ENCODE measurements at places on chromosomes 5 and 9. TPM values are rescaled to one million over a fixed set of nuclear protein-coding genes. Genes with fewer than 3 reads are reported as not detected.

DNA sequence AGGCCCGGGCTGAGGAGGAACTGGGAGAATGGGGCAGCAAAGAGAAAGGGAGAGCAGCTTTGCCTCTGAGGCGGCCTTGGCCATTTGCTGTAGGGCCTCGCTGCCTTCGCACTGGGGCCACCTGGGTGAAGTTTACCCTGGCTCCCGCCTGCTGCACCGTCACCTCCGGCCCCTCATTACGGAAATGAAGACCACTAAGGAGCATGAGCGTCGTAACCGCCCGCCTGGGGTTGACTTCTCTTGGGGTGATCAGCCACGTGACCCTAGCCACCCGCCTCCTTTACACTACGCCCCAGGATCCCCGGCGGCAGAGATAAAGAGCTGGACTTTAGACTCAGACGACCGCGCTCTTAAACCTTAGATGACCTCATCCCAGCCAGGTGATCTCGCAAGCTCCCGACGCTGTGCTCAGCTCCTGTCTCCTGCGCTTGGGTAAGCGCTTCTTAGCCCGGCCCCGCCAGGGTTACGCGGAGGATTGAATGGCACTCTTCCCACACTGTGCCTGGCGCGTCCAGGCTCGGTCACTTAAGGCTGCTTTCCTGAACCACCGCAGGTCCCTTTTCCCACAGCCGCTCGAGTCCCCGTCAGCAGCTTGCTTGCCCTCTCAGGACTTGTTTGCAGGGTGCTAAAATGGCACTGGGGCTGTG is 107.9 kb upstream of the LARP1 start:
- peak; percentile 25 for DNase-seq

DNA sequence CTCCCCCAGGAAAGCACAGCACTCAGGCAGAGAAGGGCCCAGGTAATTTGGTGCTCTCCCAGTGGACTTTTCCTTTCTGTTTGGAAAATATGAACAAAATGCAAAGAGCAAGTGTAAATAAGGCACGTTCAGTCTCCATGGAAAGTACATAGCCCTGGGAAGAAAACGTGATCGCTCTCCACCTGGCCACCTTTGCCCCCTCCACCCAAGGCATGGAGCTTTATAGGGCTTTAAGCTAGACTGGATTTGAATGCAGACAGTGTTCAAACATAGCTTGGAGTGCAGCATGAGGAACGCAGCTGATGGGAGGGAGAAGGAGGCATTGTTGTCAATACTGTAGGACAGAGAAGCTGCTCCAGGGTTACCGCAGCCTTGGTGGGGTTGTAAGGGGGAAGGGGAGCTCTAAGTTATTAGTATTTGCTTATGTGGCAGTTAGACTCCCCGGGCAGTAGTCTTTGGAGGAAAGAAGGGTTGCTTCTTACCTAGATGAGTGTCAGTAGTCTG is 500.2 kb downstream of the SPOCK1 start:
- DNase-seq: no peak

DNA sequence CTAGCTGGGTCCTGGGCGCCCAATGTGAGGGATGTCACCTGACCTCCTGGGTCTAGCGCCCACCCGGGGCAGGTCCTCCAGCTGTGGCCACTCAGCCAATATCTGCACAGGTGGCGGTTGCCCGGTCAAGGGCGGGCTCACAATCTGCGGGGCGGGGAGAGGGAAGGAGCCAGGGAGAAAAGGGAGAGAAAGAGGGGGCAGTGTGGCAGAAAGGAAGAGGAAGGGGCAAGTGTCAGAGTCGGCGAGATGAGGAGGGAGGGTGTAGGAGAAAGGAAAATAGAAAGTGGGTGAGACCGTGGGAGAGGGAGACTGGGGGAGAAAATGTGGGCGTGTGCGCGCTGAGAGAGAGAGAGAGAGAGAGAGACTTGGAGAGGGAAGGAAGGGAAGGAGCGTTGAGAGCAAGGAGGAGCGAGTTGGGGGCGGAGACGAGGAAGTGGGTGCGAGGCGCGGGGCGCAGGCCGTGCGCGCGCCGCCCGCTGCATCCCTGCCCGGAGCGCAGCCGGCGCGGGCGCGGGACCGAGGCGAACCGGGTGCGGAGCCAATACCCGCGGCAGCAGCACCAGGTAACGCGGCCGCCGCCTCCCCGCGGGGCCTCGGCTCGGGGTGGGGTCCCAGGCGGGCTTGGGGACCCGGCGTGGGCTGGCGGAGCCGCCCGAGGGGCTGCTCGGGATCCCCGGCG is at the start of gene HRH2:
HRH2 (plus strand) TSS at position 479 of the 679 bp plus-strand sequence. CDS start 25,163 bp downstream, outside the sequence.
- no peak for DNase-seq

GRCh38 chr5:40268088-40268487 is 411.6 kb upstream of the PTGER4 start:
- no peak for DNase-seq

DNA sequence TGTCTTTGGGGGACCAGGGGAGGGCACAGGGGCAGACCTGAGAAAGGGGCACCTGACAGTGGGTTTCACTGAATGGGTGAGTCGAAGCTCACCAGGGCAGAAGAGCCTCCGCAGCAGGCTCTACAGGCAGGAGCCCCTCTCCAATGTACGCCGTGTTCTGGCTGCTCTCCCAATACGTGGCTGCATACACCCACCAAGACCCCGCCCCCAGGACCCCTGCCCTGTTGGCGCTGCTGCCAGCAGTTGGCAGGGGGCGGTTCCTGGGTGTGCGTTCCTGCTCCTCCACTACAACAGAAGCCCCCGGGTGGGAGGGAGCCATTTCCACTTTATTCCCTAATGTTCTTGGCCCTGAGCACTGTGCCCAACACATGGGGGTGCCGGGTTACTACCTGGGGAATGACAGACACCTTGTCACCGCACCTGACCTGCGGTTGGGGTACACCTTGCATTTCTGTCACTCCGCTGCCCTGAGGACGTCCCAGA is 30.3 kb downstream of the SARDH start:
- no peak for DNase-seq

DNA sequence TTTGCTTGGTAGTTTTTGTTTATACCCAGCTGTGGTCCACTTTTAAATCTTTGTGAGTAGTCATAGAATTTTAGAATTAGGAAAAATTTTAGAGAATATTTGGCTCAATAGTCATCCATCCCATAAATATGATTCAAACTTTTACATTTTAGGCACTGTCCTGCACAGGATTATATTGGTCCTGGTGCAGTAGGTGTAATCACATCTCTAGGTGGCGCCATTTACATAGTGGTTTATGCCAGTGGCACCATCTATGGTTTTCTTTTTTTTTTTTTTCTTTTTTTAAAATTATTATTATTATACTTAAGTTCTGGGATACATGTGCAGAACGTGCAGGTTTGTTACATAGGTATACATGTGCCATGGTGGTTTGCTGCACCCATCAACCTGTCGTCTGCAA is 260.7 kb upstream of the KCNN2 start:
- DNase-seq: peak; percentile 48

The GRXCR2 gene
- total RNA-seq: not detected

The REEP2 gene
- 1.6 TPM for total RNA-seq

The FAM221B gene
- not detected for total RNA-seq

The LRRC19 gene
- not detected for total RNA-seq

The ALDOB gene
- total RNA-seq: 0.13 TPM

The HNRNPA0 gene
- total RNA-seq: 18.6 TPM

The GMCL2 gene
- total RNA-seq: not detected
